B cell (primary cell): ENCODE measurements at places on chromosomes 5 and 9.

DNA sequence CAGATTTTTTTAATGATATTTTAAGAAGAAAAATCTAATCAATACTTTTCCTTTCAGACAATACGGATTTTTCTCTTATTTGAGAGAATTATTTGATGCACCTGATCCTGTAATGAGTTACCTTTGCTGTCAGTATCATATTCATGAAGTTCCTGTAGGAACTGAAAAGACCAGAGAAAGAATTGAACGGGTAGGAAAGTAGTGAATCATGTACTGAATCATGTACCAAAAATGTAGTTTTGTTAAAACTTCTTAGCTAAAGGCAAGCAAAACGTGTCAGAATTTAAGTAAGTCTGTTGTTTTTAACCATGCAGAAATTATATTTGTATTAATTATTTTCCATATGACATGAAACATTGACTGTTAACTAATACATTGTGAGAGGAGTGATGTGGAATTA is 56.6 kb downstream of the SMC5 start:
- no peaks in the 10 kb centered on the region for H3K4me1 ChIP-seq
- no peak overlapping the region for H3K4me3 ChIP-seq
- H3K27me3 ChIP-seq, result no peaks in the 10 kb centered on the region
- H3K36me3 ChIP-seq, result peaks cover 8% of the 10 kb centered on the region

DNA sequence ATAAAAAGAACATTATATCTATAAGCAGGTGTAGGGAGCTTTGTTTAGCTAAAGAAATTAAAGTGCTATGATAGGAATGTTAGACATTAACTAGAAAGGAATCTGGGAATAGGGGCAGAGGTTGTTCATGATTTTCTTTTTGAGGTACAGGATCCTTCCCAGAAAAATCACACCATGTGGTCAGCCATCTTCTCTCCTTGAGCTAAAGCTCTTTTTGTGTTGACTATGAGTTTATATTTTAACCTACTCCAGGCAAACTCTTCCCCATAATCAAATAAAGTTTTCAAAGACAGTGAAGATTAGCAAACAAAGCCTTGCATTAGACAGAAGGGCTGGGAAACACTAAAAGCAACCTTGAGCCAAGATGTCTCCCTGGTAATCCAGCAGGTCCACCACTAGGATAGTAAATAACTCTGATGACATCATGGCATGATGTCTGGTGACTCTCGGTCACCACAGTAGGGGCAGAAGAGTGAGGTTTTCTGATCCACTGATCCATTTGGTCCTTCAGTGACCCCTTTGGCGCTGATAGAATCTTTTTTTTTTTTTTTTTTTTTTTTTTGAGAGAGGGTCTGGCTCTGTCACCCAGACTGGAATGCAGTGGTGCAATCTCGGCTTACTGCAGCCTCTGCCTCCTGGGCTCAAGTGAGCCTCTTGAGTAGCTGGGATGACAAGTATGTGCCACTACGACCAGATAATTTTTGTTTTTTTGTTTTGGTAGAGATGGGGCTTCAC is 30.6 kb upstream of the IL6ST start:
- H3K27me3 ChIP-seq, result no peaks in the 10 kb centered on the region
- no peak overlapping the region for H3K4me3 ChIP-seq
- no peak overlapping the region for H3K27ac ChIP-seq
- H3K36me3 ChIP-seq, result no peaks in the 10 kb centered on the region

GRCh38 chr9:136531904-136532798 is 13.7 kb downstream of the NOTCH1 start:
- no peak overlapping the region for H3K4me3 ChIP-seq
- peaks cover 6% of the 10 kb centered on the region for H3K36me3 ChIP-seq
- H3K4me1 ChIP-seq, result peaks cover 78% of the 10 kb centered on the region
- DNase-seq, result peak; percentile 26

DNA sequence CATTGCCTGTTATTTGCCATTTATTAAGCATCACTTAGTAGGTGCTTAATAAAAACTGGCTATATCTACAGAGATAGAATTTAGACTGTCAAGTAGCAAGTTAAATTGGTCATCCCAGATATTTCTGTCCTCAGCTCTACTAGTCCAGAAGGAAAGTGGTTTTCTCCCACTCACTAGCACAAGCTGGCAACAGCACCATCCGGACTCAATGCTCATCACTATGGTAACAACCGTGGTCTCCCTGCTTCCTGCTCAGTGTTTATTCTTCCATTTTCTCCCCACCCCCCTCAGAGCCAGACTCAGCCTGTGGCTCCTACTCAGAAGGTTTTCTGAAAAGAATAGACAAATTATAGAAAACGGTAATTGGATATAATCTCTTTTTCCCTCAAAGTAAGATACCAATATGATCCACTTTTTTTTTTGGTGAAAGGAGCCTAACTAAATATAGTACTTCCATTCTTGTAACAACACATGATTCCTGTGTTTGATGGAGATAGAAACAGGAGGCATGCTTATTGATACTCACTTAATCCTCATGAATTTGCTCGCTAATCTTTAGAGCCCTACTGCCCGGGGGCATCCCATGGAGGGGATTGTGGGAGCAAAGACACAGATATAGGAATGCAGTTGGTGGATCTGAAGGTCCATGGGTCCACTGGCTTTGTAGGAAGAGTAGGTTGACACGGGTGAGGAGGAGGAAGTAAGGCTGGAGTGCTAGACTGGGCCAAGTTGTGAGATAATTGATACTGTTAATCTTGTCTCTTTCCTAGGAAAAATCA is 191.4 kb downstream of the MAN2A1 start:
- H3K4me1 ChIP-seq, result no peaks in the 10 kb centered on the region
- no peak for DNase-seq
- H3K27me3 ChIP-seq, result no peaks in the 10 kb centered on the region
- no peak overlapping the region for H3K27ac ChIP-seq
- H3K4me3 ChIP-seq, result no peak overlapping the region

DNA sequence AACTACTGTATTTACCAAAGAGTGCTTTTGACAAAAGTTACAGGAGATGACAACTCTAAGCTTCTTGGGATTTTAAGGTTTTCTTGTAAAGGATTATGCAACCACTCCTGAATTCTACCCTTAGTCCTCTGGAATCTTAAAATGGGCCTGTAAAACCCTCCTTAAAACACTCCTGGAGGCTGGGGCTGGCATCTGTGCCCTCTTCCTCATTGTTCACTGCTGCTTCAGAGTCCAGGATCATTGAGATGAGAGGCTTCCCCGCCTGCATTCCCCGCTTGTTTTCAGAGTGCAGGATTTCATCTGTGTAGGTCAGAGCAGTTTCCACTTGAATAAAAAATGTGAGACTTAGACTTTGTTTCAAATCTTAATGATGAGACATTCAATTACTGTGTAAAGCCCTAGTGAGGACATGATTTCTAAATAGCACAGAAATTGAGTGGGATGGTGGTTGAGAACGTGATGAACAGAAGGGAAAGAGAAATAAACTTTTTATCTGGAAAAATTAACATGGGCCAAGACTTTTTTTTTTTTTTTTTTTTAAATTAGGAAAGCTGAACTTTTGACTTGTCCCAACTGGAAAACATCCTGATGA is 40.4 kb downstream of the PCSK5 start:
- H3K36me3 ChIP-seq, result no peaks in the 10 kb centered on the region
- H3K27me3 ChIP-seq, result no peaks in the 10 kb centered on the region
- no peaks in the 10 kb centered on the region for H3K4me1 ChIP-seq
- no peak overlapping the region for H3K4me3 ChIP-seq
- DNase-seq, result no peak
